NCI-H1417 (cell line): ENCODE measurements at places on chromosomes 7 and 10.

- peak; percentile 45 for DNase-seq
These were observed 103.0 kb downstream of the CALD1 start for GRCh38 chr7:134882481-134882880.

GRCh38 chr7:82413237-82413636 is 30.3 kb downstream of the CACNA2D1 start:
- peak; percentile 94 for DNase-seq

DNA sequence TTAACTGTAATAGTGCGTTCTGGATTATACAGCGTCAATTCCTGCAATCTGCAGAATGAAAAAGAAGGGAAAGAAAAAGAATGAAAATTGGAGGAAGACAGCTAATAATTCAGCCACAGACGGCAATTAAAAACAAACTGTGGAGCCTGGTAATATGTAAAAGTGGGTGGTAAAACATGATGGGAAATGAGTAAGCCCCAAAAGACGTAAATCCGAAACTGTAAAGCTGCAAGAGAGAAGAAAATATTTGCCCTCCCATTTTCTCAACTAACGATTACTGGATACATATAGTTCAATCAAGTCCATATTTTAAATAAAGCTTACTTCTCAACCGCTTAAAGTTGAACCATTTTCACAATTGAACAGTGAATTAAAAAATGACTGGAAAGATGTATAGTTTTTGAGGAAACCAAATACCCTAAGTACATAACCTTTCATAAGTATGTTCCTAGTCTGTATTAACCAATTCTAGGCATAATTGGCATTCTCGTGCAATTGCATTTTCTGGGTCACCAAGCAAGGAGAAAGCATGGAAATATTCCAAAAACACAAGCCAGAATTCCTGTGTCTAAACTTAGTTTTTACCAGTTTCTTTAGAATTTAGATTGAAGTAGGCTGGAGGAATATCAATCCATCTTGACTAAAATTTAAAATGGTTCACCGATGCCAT is 44.8 kb downstream of the MALSU1 start:
- DNase-seq = no peak

DNA sequence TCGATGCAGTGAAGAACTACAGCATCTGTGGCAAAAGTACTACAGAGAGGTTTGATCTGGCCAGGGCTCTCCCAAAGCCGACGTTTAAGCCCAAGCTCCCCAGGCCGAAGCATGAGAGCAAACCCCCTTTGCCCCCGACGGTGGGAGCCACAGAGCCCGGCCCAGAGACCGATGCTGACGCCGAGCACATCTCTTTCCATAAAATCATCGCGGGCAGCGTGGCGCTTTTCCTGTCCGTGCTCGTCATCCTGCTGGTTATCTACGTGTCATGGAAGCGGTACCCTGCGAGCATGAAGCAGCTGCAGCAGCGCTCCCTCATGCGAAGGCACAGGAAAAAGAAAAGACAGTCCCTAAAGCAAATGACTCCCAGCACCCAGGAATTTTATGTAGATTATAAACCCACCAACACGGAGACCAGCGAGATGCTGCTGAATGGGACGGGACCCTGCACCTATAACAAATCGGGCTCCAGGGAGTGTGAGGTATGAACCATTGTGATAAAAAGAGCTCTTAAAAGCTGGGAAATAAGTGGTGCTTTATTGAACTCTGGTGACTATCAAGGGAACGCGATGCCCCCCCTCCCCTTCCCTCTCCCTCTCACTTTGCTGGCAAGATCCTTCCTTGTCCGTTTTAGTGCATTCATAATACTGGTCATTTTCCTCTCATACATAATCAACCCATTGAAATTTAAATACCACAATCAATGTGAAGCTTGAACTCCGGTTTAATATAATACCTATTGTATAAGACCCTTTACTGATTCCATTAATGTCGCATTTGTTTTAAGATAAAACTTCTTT is 2.3 kb downstream of the LRRTM3 start:
- no peak for DNase-seq

- no peak for DNase-seq
These were observed 93.6 kb downstream of the CTNNA3 start for GRCh38 chr10:67602268-67602950.

DNA sequence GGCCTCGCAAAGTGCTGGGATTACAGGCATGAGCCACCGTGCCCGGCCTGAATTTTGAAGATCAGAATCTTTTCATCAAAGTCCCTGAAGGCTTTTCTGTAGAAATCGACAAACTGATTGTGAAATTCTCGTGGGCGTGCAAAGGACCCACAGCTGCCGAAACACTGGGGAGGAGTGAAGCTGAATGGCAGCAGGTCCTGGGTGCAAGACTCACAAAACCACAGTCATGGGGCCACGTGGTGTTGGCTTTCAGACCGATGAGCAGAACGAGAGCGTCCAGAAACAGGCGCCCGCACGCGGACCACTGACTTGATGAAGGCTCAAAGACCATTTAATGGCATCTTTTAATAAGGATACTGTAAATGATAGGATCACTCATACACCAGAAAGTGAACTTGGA is 24.7 kb upstream of the PRKAR1B start:
- no peak for DNase-seq

- DNase-seq = no peak
These were observed 39.1 kb upstream of the CALD1 start for GRCh38 chr7:134740376-134740775.

GRCh38 chr7:44333911-44334733 is 8.7 kb upstream of the CAMK2B start:
- DNase-seq = peak; percentile 41
